ENCODE measurements at places on chromosomes 11 and 22.

- DNase-seq: peak; percentile 95
These were observed at the start of gene TRMT112 for GRCh38 chr11:64317325-64317960. TRMT112 (minus strand) TSS chr11:64317559; CDS start chr11:64317526, 33 bp downstream.

DNA sequence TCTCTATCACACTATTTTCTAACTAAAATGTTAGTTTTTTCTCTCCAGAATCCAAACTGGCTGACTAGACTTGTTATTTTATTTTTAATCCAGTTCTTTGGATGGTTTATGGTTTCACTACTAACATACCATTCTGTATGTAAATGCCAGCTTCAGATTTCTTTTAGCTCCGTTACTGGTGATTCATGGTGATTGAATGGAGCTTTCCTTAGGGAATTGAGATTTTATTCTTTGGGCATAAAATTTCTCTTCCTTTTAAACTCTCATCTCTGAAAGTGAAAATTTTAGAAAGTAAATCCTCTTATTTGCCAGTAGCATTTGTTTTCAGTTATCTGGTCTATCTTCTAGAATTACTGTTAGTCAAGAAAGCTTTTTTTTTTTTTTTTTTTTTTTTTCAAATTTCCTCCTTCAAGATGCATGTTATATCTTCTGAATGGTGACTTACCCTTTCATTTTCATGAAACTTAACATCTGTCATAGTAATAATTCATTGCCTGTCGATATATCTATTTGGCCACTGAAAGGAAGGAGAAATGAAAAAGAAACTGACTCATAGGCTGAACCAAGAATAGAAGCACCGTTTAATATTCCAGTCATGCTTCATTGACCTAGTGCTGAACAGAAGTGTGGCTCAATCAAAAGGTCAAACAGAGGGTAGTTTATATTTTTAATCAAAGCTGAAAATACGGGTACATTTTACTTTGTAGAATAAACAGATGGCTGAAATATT is 6.4 kb downstream of the ENDOD1 start:
- peak; percentile 27 for DNase-seq

- no peak for DNase-seq
These were observed 23.4 kb upstream of the CLDN5 start for GRCh38 chr22:19547620-19548019.

DNA sequence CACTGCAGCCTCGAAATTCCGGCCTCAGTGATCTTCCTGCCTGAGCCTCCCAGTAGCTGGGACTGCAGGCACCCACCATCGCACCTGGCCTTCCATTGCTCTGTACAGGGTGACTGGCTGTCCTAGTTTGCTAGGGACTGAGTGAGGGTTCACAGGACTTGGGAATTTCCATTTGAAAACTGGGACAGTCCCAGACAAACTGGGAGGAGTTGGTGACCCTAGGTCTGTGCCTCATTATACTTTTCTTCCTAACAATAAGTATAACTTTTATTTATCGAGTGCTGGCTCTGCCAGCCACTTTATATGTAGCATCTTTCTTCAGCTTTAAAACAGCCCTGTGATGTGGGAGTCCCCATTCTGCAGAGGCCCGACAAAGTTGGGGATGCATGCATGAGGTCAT is 25.5 kb downstream of the TCP11L1 start:
- DNase-seq: no peak

GRCh38 chr11:58837707-58838388 is 6.7 kb downstream of the GLYATL2 start:
- no peak for DNase-seq

- no peak for DNase-seq
These were observed 108.6 kb downstream of the LARGE1 start for GRCh38 chr22:33811686-33812085.

DNA sequence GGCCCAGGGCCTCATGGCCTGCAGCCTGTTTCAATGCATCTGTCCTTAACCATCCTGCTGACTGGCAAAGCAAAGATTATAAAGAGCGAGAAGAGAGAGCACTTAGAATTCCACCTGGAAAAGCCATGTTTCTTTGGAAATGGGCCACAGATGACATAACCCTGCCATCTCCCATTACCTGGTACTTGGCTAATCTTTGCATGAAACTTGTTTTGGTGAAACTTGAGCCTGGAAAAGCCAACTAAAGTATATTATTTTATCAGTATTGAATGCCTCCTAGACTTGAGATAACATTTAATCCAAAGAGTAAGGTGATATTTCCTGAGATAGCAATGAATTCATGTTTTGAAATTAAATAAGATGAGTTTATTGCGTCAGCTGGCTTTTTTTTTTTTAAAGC is 72.6 kb downstream of the NAV2 start:
- no peak for DNase-seq

- peak; percentile 96 for DNase-seq
These were observed 45.6 kb upstream of the RRM1 start for GRCh38 chr11:4049006-4049405.

- no peak for DNase-seq
These were observed 3.1 kb downstream of the CD3D start for GRCh38 chr11:118339281-118339961.

GRCh38 chr11:86013713-86014112 is 55.2 kb downstream of the PICALM start:
- no peak for DNase-seq

DNA sequence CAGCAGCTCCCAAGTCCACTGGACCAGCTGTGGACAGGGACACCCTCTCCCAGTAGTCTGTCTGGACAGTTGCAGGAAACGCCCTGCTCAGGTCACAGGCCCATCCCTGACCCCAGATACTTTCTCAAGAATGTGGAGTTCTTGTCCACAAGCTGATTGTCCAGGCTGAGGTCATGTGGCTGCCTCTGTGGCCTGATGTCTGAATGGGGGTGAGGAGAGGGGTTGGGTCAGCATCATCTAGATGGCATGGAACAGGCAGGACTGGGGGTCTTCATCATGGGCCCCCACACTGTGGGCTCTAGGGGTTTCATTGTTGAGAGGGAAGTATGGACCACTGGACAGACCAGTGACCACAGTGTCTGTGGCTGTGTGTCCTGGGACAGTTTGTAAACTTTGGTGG is 1015.0 kb downstream of the TBC1D22A start:
- no peak for DNase-seq

DNA sequence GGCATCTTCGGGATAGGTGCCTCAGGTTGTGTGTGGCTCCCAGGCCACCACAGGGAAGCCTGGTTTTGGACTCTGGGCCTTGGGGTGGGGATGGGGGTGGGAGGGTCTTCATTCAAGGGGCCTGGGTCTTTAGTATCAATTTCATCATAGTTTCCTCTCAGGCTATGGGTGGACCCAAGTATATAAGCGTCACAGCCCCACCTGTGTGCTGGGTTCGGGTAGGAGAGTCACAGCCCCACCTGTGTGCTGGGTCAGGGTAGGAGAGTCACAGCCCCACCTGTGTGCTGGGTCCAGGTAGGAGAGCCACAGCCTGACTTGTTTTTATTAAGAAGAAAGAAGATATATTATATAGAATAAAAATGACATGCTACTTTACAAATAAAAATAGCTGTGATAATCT is 422.1 kb downstream of the BRD1 start:
- DNase-seq: no peak

GRCh38 chr11:8087185-8087584 is 6.2 kb downstream of the TUB start:
- no peak for DNase-seq

- DNase-seq: no peak
These were observed 431 bp downstream of the KMT2A start for GRCh38 chr11:118436639-118437207.

DNA sequence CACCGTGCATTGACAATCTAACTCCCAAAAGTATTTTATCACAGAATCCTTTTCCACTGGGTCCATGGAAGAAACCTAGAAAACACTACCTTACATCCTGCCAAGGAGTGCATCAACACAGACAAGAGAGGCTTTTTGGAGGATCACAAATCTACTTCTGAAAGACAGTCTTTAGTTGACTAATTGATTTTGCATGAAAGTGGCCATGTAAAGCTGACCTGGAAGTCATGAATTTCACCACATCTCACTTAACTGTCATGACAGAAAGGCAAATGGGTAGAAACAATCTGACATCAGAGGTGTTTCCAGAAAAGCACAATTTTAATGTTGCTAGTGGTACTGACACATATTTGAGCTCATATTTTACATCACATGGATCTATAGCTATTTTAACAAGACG is 101.6 kb downstream of the FAM76B start:
- DNase-seq: no peak

- DNase-seq: no peak
These were observed 420.9 kb downstream of the METTL15 start for GRCh38 chr11:28529046-28529445.

- no peak for DNase-seq
These were observed 21.3 kb upstream of the SLC5A1 start for GRCh38 chr22:32021716-32022115.

DNA sequence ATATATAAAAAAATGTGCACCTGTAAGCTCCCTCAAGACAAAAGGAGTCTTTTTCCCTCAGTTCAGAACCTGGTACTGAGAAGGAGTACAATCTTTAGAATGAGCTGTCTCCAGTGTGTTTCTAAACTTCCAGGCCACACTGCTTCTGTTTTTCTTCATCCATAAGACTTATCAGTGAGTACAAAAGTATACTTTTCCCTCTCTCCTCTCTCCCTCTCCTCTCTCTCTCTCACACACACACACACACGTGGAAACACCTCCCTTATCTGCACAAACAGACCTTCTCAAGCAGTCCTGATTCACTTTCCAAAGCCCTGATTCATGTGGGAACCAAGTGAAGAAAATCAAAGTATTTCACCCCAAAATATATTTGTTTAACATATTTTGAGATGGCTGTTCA is 220.7 kb upstream of the UBASH3B start:
- no peak for DNase-seq

GRCh38 chr11:45541693-45542434 is 123.6 kb downstream of the CHST1 start:
- no peak for DNase-seq

DNA sequence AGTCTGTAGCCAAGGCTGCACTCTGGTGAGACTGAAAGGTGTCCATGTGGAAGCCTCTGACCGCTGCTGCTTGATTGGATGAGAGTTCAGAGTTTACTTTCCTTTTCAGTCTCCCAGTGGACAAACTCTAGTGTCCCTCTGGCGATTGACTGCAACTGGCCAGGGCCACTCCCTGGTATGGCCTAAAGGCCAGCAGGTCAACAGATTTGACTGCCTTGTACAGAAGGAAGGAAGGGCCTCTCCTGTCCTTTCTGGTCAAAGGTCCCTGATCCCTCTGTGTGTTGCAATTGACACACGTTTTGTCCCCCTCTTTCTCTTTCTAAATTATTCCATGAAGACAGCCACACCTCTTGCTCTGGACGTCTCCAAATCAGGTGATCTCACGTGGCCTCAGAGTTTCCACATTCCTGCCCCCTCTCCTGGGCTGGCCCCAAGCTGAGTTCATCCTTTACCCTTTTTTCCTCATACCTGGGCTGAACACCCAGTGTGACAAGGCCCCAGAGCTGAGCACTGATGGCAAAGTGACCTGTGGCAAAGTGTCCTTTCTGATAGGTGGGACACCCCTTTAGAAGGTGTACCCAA is 18.7 kb upstream of the FBLN1 start:
- DNase-seq: no peak

DNA sequence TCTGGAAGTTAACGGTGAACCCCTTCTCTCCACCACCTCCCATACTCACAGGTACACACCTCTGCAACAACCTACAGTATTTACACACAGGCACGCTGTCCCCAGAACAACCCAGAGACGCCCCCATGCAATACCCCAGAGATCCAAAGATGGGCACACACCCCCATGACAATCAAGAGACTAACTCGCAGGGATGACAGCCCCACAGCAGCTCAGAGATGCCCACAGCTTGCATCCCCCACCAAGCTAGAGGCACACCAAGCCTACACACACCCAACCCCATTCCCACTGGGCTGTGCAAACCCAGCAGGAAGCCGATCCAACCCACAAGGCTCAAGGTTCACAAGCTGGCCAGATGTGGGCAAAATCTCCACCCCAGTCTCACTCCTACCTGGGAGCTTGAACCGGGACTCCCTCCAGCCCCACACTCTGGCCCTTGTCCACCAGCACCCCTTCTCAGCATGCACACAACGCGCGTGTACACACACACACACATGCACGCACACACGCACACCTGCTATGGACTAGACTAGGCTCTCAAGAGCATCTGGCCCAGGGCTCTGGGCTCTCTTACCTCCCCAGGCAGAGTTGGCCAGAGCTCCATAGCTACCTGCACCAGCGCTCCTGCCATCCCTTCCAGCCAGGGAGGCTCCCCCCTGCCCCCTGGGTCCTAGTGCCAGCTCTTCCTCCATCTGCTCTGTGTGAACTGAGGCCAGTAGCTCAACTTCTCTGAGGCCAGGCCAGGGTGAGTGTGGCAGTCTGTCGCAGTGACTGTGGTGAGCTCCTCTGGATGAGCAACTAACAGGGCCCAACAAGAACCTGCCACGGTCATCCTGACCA is 11.5 kb downstream of the STARD10 start:
- no peak for DNase-seq

DNA sequence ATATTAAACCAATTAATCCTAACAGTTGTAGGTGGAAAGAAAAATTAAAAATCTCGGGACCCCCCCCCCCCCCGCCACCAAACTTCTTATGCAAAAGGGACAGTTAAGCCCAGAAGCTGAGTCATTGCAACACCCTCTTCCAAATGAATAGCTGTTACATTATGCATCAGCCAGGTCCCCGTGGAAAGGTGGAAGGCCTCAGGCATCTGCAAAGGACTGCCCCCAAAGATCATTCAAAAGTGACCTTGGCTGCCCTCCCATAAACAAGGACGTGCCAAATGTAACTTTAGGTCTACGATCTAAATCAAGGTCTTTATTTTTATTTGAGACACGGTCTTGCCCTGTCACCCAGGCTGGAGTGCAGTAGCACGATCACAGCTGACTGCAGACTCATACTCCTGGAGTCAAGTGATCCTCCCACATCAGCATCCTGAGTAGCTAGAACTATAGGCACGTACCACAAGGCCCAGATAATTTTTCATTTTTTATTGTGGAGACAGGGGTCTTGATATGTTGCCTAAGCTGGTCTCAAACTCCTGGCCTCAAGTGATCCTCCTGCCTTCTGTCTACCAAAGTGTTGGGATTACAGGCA is 22.8 kb downstream of the SYN3 start:
- DNase-seq: no peak

DNA sequence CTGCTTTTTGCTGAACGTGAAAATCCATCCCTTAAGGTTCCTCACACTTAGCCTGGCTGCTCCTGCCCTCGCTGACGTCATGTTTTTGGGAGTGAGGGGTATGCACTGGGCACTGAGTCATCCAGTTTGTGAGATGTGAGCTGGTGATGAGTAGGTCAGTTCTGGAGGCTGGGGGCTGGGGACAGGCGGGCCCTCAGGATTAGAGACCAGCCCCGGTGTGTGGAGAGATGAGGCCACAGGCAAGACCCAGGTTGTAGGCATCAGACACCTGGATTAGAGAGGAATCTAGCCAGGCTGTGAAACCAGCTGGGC is 9.2 kb downstream of the KCNC1 start:
- no peak for DNase-seq
